ENCODE measurements at places on chromosomes 13 and 19.

DNA sequence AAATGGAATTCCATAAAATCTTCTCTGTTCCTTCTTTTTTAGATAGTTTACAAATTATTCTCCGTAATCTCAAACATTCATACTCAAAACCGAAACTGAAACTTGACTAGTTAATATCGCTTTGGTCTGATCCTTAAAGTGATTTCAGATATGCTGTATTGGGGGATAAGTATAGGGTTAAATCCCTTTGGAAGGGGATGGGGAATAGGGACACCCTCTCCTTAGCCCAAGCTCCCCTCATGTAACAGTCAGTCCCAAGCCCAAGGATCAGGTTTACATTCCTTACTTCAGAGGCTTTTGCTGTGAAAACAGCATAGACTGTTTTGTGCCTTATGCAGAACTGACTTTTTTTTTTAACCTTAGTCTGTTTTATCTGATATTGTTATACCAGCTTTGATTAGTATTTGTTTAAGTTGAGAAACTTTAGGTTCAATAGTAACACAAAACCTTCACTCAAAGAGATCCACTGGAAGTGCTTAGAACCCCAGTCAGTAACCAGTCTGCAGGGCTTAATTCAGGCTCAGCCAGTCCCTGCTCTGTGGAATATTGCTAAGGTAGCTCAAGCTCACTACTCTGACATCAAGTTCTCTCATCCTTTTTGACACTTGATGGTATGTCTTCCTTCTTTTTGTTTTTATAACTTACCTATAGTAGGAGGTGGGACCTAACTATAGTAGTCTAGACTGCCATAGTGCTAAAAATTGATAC, 10.5 kb downstream of the CDADC1 start:
- DNase-seq, result no peak

DNA sequence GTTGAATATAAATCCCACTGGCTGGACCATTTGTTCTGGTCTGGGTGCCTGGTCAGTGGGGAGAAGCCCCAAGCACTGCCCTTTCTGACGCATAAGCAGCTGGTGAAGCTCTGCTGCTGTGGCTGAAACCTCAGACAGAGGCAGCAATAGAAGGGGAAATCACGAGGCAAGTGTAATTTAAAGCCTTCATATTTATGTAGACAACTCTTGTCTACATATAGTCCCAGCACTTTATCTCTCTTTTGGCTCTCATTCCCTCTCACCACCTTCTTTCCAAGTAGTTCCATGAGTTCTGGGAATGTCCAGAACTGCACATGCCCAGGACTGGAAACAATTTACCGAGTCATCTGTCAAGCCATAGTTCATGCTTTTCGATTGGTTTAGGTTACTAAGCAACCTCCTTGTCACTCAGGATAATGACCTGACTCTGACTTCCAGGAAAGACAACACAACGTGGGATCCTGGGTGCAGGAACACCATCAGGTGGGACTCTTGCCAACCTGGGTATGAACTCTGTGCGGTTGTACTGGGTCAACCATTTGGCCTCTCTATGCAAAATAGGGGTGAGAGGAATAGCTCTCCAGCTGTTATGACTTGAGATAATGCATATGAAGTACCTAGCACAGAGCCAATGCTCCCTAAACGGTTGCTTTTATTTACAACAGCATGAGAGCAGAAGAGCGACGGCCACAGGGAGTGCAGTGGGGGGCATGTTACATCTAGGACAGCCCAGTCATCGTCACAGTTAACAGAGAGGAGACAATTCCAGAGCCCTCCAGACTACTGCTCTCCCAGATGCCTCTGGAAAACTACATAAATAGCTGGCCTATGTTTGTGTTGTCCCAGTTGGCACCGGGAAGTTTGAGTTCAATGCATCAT, 321.9 kb downstream of the FOXO1 start:
- no peak for DNase-seq

DNA sequence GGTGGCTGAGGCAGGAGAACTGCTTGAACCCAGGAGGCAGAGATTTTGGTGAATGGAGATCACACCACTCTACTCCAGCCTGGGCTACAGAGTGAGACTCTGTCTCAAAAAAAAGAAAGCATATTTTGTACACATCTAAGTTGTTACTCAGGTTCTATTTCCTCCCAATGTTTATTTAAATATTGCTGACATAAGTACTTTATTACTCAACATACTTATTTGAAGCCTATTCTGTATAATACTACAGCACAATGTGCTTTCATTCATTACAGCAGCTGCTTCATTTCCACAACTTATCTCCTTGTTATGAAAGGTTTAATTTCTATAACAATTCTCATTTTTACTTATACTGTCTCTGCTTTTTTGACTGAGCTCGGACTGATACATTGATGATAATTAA, 495.7 kb downstream of the SLITRK1 start:
- DNase-seq, result no peak

DNA sequence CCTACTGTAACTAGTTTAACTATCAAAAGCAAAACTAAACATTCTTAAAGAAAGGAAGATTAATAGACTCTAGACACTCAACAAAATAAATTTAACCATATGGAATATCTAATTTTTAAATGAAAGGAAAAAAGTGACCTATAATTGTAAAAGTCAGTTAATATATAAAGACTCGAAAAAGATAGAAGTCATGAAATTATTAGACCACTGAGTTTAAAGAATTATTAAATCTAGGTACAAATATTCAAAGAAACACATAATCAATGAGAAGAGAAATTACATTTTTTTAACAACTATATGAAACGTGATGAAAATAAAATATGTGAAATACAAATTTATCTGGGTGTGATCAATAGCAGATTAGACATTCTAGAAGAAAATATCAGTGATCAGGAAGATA, 706.8 kb upstream of the PCDH20 start:
- no peak for DNase-seq

DNA sequence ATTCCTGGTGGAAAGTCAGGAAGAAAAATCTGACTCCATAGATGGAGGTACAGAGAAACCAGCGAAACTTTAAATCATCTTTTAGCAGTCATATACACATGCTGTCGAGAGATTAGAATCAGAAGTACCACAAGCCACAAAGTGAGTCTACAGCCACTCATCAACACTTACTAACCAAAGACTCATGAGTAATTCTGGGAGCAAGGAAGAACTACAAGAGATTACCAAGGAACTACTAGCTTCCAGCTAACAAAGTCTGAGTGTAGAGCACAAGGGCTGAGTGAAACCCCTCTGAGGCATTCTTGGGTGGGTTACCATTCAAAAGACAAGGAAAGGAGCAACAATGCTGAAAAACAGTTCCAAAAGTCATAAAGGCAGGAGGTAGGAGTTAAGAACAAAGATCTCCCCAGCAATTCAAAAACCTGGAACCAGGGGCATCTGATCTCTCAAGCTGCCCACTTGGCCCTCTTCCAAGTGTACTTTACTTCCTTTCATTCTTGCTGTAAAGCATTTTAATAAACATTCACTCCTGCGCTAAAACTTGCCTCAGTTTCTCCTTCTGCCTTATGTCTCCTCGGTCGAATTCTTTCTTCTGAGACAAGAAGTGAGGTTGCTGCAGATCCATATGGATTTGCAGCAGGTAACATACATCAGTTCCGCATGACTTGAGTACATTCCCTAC, 13.0 kb downstream of the RBM26 start:
- DNase-seq, result no peak

DNA sequence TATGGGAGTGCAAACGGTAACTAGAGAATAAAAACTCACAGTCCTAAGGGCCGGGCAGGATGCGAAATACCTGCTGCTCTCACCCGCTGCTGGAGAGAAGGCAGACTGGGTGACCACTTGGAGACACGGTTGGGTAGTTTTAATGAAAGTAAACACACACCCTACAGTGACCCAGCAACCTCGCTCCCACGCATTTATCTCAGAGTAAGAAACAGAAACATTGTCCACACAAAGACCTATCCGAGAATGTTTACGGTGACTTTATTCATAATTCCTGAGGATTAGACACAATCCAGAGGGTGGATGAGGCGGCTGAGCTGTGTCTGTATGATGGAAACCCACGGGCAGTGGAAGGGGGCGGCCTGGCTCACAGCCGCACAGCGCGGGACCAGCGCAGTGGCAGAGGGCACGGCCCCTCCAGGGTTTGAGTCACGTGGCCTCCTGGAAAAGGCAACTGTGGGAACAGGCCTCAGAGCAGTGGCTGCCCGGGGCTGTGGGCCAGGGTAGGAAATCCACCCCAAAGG, 73.5 kb upstream of the C13orf46 start:
- DNase-seq, result no peak
